NCI-H510A (cell line): ENCODE measurements at places on chromosomes 3 and 15.
A peak's percentile ranks its signal among the peaks of the same experiment; 100 is the strongest.

DNA sequence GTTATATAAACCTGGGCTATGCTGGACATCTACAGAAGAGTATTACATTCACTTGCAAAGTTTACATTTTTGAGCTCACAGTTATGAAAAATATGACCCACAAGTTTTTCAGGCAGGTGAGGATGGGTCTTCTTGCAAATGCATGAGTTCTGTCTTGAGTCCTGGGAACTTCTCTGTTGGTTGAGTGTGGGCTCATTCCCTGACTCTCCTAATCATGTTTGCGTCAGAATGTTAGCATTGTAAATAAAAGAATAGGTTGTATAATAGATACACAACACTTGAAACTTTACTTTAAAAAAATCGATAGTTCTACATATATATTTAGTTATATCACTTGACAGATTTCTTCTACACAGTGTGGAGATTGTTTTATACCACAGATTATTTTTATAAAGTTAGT lies 7.2 kb upstream of the EXOG start:
- no peak for DNase-seq

DNA sequence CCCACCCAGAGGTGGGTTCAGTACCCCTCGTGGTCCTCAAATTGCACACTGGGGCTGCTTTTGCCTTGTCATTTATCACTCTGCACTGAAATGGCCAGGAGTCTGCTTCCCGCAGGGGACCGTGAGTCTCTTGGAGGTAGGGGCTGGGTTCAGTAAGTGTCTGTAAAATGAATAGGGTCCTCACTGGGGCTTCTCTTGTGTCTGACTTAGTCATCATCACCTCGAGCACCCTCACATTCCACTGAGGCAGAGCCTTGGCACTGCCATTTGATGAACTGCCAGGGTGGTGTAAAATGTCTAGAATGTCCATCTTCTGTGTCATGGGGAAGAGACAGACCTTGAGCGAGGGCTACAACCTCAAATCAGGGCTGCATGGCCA lies 61.0 kb upstream of the RYK start:
- DNase-seq = no peak

GRCh38 chr3:47685037-47685436 lies 96.7 kb downstream of the SMARCC1 start:
- no peak for DNase-seq

DNA sequence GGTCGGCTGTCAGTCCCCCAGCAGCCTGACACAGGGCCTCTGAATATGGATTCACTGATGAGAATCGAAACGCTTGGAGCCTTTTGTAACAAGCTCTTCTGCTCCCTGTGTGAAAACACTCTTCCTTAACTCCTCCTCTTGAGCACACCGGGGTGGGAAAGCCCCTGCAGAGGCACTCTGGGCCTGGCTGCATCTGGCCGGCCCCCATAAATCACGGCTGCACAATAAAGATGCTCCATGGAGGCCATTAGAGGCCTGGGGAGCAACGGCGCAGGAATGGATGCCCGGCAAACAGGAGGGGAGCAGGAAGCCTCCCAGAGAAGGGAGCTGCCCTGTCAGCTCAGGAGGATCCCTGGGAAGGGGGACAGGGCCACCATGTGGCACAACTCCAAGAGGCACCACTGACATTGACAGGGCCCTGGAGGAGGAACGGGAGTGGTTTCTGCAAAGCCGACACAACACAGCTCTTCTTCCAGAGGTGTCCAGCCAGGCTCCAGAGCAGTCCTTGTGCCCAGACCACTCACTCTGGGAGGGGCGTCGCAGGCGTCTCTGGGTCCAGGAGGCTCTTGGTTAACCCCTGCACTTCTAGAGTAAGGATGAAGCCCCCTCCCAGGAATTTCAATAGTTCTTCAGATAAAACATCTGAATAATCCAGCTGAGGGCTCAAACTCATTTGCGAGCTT lies 509.3 kb upstream of the PPP2R3A start:
- DNase-seq = peak; percentile 59

DNA sequence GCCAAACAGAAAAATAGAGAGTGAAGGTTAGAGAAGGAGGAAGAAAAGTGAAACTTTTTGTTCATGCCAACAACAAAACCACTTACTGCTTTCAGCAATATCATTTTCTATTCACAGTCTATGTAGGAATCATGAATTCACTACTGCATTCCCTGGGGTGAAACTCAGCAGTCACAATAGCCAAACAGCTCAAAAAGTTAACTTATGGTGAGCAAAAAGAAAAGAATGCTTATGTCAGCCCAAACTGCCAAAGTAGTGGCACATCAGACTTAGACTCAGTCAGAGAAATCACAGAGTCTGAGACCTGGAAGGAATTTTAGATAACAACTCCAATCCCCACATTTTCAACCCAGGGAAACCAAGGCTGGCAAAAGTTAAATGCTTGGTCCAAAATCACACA lies 238.7 kb upstream of the TMCO5A start:
- DNase-seq = no peak

GRCh38 chr3:151903501-151903991 lies 30.1 kb downstream of the SUCNR1 start:
- no peak for DNase-seq

DNA sequence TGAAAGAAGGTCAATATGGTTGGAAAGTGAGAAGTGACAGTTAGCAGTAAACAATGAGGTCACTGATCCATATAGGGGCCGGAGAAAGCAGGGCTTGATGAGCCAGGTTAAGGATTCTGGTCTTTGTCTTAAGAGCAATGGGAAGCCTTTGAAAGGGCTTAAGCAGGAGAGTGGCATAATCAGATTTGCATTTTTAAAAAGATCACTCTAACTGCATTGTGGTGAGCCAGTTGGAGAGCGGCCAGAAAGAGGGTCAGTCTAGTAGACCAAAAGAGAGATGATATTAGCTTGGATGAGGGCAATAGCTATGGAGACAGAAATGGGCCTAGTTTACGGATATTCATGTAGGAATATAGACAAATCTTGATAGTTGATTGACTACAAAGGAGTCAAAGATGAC lies 46.6 kb downstream of the CPNE4 start:
- DNase-seq = no peak

DNA sequence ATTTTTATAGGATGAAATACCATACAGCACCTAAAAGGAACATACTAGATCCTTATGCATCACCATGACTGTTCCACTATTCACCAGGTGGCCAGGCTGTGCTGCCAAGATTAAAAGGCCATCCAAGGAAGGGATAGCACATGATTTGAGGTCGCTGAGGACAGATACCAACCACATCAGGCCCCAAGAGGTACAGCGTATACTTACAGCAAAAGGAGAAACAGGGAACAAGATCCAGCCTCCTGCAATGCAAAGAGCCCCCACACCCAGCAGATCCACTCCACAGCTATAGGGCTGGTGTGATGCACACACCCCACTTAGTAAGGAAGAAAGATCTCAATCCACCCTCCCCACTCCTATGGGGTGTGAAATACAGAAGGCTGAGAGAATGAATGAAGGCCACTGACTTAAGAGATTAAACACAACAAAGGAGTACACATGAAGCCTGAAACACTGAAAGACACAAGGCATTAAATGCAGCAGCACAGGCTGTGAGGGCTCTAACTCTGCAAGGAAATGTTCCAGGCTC lies 32.0 kb upstream of the ZNF445 start:
- DNase-seq = no peak

GRCh38 chr3:45123030-45123429 lies 23.1 kb downstream of the CDCP1 start:
- no peak for DNase-seq
